ENCODE measurements at places on chromosomes 7 and 10.

GRCh38 chr10:22415072-22415471 lies 69.8 kb downstream of the SPAG6 start:
- DNase-seq: no peak

- DNase-seq: no peak
Observed at GRCh38 chr7:157429680-157430224, 92.9 kb downstream of the DNAJB6 start.

DNA sequence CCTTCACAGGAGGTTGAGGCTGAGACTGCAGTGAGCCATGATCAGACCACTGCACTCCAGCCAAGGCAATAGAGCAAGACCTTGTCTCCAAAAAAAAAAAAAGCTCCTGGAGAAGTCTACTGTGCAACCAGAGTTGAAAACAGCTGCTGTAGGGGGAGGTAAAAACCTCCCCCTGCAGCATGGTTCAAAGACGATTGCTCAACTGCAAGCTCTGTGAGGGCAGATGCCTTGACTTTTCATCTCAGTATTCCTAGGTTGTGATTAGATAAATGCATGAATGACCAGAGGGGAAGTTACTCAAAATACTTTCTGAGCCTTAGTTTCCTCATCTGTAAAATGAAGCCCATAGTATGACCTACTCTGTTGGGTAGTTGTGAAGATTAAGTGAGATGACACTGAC lies 25.0 kb upstream of the PPA1 start:
- no peak for DNase-seq

DNA sequence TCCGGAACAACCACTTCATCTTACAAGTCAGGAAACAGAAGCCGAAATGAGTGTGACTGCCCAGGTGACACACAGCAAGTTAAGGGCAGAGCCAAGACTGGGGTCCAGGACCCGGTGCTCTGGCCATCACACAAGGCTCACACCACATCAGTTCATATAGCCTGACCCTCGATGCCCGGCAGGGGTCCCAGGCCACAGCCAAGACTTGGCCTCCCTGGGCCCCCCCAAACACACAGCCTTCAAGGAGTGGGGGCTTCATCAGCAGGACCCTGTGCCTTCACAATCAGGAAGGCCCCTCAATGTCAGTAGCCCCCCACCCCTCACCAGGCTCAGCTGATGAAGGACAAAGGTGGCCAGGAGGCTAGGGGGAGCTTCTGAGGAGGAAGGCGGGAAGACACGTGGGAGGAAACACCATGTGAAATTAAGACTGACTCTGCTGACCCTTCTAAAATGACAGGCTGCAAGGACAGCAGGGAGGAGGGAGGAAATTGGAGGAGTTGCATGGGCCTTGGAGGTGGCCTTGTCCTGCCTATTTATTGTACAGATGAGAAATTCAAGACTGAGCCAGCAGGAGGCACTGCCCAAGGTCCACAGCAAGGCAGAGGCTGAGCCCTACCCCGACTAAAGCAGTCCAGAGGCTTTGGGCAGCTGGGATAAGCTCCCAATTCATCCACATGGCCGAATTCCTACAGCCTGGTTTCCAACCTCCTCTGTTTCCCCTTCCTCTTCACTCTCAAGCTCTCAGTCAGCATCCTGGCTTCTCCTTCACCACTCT lies 216.1 kb upstream of the ZMIZ1 start:
- no peak for DNase-seq

DNA sequence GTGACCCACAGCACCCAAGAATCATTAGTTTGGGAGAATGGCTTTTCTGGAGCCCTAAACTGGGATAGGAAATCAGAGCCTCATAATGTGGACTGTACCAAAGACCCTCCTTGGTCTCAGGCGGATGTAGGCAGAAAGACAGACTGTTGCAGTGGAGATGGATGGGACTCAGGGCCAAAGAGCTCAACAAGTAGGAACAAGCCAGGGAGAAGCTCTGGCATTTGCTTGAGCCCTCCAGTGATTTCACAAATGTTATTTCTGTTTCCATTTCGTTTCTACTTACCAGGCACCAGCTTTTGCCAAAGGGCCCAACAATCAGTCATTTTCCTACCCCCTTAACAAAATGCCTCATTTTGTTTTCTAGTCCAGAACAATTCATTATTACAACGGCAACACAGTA lies 762.7 kb downstream of the KCNMA1 start:
- no peak for DNase-seq

- no peak for DNase-seq
Observed at GRCh38 chr10:71074176-71074755, 138.1 kb upstream of the UNC5B start.

DNA sequence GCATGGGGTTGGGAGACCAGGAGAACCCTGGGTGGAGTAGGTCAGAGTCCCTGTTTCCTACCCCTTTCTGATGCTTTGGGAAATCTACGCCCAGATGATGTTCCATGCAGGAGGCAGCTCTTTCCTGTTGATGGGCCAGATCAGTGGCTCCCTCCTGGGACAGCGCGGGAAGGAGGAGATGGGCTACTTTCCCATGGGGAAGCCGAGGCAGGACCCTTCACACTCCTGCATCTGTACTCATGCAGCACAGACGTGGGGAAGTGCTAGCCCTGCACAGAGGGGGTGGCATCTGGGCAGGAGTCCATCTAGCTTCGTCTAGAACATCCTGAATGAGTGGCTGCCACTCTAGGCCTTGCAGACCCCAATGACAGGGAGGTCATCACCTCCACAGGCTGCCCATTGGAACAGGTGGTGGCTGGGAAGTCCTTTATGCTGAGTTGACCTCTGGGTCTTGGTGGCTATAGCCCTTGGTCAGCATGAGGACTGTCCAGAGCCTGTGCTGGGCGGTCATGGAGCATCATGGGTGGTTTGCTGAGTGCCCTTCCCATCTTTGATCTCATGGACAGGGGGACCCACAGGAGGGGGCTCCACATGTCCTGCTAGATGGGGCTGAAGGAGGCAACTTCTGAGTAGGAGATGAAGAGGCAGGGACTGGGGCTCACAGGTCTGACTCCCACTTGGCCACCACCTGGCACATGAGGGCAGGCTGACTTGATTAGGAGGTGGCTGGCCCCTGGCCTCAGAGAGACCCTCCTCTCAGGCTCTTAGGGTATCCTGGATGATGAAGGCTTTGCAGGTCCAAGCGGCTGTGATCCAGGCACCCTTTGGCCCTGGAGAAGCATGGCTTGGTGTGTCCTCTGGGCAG lies 24.6 kb downstream of the RAMP3 start:
- no peak for DNase-seq

- no peak for DNase-seq
Observed at GRCh38 chr10:4678023-4678950, 147.7 kb upstream of the AKR1E2 start.

- DNase-seq: peak; percentile 92
Observed at GRCh38 chr7:25636871-25637283, 408.6 kb upstream of the NPVF start.

- no peak for DNase-seq
Observed at GRCh38 chr7:33091641-33092191, 17.5 kb downstream of the RP9 start.

GRCh38 chr7:102859084-102859798 lies 53.6 kb upstream of the LRRC17 start:
- peak; percentile 49 for DNase-seq

- DNase-seq: no peak
Observed at GRCh38 chr7:158498443-158499081, 89.1 kb downstream of the PTPRN2 start.

DNA sequence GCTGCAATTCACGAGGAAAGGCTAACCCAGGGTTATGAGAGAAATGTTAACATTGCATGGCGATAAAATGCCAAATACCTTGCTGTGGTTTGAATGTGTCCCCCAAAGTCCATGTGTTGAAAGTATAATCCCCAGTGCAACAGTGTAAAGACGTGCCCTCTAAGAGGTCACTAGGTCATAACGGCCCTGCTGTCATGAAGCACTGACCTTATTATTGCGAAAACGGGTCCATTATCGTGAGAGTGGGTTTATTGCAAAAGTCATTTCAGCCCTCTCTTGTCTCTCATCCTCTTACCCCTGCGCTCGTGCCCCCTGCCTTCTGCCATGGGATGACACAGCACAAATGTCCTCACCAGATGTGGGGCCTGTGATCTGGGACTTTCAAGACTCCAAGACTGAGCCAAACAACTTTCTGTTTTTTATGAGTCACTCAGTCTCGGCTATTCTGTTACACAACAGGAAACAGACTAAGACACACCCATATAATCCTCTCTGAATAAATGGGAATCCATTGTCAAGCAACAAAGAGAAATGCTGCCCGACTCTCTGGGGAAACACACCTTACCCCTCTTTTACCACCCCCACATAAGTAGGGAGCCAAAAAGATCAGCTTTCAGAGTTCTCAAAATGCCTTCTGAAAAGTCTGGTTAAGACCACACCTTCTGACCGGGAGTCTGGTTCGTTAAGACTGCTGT lies 73.1 kb upstream of the UCN3 start:
- no peak for DNase-seq

- DNase-seq: no peak
Observed at GRCh38 chr10:69749178-69750010, 52.3 kb upstream of the COL13A1 start.

- DNase-seq: no peak
Observed at GRCh38 chr10:75899816-75900390, 468.5 kb downstream of the LRMDA start.

- DNase-seq: no peak
Observed at GRCh38 chr10:132634947-132635271, 97.3 kb downstream of the INPP5A start.

DNA sequence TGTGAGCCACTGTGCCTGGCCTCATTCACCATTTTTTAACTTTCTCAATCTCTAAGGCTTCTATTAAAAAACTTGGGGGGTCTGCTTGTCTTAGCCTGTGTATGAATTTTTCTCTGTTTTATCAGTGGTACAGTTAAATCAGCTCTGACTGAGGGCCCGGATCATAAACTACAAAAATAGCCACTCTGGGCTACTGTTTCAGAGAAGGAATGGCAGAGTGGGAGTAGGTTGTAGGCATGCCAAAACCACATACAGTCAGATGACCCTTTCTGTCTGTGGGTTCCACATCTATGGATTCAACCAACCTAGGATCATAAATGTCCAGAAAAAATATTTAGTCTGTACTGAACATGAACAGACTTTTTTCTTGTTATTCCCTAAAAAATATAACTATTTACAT lies 21.3 kb downstream of the TBC1D12 start:
- DNase-seq: no peak

DNA sequence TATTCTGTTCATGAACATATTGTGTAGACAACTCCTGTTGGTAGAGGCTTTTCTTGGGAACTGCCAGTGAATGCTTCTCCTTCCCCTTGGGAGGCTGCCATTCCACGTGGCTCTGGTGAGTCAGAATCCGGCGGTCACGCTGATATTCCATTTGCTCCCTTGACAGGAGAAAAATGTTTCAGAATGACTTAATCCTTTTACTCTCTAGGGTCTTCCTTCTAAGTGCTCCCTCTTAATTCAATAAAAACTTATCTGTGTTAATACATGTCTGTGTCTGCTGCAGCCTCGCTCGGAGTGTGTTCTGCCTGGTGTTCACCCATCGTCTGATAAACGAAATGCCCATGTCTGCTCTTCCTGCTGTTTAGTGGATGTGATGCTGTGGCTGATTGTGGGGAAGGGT lies 278.6 kb downstream of the ARHGAP12 start:
- peak; percentile 29 for DNase-seq

- DNase-seq: no peak
Observed at GRCh38 chr7:14293434-14293833, 304.0 kb upstream of the ETV1 start.

GRCh38 chr7:2645274-2645868 lies 13.6 kb downstream of the TTYH3 start:
- DNase-seq: no peak

DNA sequence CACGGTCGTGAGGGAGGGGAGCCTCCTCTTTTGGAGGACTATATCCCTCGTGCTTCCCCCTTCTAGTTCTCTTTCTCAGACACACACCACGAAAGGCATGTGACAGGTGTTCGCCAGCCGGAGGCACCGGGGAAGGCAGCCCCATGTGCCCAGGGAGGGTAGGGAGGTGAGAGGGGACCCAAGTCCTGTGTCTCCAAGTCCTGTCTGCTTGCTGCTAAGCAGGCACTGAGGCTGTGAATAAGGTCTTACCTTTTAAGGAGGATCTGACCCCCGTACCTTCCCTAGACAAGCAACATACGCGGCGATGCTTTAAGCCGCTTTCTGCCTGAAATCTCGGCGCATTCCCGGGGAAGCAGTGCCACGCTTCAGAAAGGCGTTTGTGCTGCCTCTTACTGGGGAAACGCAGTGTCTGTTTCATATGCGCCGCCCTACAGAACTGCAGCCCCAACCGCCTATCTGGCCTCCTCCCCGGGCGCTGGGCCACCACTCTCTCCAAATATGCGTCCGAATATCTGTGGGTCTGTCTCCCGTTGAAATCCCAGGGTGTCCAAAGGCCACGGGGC lies 770 bp downstream of the PLXNA4 start:
- DNase-seq: peak; percentile 70

- DNase-seq: peak; percentile 81
Observed at GRCh38 chr7:40551685-40552576, 417.1 kb downstream of the SUGCT start.

GRCh38 chr10:18369859-18370473 lies 229.7 kb downstream of the CACNB2 start:
- no peak for DNase-seq

GRCh38 chr7:36188266-36188665 lies 35.2 kb downstream of the EEPD1 start:
- no peak for DNase-seq

GRCh38 chr10:43395571-43396060 lies 13.4 kb downstream of the HNRNPF start:
- DNase-seq: no peak

DNA sequence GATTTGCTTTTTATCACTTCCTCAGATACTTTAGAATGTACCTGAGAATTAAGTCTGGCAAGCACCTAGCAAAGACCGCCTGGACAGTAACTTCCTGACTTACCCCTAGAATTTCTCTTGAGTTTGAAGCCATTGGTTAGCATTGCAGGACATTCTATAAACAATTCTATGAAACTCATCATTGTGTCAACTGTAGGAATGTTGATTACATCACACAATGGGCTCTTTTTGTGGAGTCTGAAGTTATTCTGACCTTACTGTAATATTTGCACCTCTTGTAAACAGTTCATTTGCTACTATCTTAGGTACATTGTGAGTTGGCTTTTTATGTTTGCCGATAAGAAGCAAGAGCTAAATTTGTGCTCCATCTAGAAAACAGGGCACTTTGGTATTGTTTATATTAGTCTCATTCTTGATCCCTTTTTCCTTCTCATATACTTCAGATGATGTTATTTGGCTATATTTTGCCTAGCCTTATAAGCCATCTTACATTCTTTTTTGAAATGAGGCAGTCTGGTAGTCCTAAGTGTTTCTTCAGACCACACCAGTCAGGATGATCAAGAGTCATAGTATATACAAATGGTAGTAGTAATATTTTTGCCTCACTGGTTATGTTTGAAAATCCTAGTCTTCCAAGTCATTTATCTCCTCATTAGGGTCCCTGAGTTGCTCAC lies 52.4 kb downstream of the CASD1 start:
- no peak for DNase-seq

DNA sequence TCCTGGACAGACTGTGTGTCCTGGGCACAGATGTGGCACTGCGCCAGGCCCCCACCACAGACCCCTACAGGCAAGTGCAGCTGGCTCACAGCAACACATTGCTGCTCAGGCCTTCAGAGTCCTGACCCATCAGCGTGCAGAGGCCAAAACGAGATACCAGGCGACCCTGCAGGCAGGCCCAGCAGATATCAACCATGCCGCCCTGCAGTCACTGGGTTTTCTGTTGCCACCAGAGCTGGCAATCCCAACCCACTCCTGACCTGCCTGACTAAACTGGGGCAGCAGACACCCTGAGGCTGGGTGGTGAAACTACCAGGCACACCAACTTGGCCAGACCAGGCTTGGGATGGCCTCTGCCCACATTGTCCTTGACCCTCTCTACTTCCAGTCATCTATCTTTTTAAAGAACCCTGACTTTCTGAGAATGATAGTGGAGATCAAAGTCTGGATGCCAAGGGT lies 20.3 kb downstream of the ZCCHC24 start:
- DNase-seq: no peak
